ENCODE measurements at places on chromosomes 1 and 21. TPM values are rescaled to one million over a fixed set of nuclear protein-coding genes. Genes with fewer than 3 reads are reported as not detected.

DNA sequence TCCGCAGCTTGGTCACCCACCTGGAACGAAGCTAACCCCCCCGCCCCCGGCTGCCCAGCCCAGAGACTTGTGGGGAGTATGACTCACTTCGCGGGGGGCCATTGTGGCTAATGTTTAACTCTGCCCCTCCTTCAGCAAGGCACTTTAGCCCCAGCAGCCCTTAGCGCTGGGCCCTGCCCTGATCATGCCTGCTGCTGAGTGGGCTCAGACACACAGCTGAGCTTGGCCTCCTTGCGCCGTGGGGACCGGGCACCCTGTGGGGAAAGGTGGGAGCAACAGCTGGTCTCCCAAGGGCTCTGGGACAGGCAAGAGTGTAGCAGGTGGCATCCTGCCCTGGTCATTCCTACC is 6.3 kb upstream of the LAD1 start:
- peak; percentile 94 for DNase-seq

GRCh38 chr1:241999026-241999425 is at the start of gene MAP1LC3C:
Gene MAP1LC3C, minus strand, starts transcription at chr1:241999098. Its CDS starts 90 bp downstream, at chr1:241999008.
- DNase-seq, result no peak

DNA sequence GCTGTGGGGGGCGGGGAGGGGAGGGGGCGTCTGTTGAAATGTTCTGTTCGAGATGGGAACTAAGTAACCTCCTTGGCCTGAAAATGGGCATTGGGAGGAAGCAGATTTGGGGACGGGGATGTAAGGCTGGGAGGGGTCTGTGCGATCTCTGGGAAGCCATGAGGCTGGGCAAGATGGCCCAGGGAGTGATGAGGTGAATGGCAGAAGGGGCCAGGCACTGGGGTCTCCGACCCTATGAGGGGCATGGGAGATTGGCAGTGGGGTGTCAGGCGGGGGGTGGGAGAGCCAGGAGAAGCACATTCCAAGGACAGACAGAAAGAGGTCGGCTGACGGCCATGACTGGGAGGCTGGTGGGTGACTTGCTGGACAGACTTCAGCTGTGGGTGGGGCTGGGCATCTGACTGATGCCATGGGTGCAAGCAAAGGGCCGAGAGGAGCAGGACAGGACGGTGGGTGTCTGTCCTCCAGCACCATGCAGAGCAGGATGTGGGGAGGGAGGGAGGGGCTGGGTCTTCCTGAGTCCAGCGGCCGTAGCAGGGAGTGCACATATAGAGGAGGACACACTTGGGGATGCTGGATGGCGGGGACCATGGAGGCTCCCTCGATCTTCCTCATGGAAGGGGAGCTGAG is 30.0 kb upstream of the COL18A1 start:
- no peak for DNase-seq

- DNase-seq, result no peak
These were observed 712 bp downstream of the DEGS1 start for GRCh38 chr1:224183591-224184312.

- DNase-seq, result no peak
These were observed 31.8 kb downstream of the ATF3 start for GRCh38 chr1:212640223-212640878.

GRCh38 chr1:109438798-109439297 is 12.6 kb upstream of the PSMA5 start:
- DNase-seq, result no peak

GRCh38 chr21:36889401-36889800 is 77.1 kb downstream of the HLCS start:
- DNase-seq, result no peak

- DNase-seq, result no peak
These were observed 31.6 kb downstream of the FAAH start for GRCh38 chr1:46425726-46426125.

DNA sequence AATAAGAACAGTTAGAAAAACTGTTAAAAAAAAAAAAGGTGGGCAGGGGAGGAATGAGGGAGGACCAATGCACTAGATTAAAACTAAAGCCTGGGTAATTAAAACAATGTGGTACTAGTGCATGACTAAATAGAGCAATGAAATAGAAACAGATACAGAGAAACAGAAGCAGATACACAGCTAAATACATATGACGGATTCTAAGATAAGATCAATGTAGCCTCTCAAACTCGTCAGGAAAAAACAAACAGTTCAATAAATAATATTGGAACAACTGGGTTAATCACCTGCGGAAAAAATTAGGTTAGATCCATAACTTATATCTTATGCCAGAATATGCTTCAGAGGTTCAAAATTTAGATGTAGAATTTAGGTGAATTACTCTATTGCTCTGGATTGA is 68.2 kb downstream of the ERO1B start:
- no peak for DNase-seq

DNA sequence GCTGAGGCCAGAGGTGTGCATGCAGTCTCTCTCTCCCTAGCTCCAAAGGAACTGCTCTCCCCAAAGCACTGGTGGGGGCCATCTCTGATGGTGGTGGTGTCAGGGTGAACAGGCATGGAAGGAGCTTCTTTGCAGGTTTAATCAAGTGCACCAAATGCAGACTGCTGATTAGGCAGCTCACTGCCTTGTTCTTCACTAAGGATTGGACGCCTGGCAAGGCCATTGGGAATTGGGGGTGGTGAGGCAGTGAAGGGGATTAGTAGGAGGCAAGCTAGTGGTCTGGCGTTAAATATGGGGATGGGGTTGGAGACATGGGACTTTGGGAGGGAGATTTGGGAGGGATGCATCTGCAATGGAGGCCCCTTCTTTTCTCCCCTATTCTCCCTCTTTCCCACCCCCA is 1.5 kb downstream of the CACNA1E start:
- DNase-seq, result no peak

GRCh38 chr1:115680730-115681111 is 39.0 kb downstream of the VANGL1 start:
- no peak for DNase-seq

GRCh38 chr1:150159550-150159949 is 9.8 kb downstream of the PLEKHO1 start:
- no peak for DNase-seq

GRCh38 chr1:31567956-31568570 is 8.3 kb upstream of the TINAGL1 start:
- no peak for DNase-seq

- peak; percentile 58 for DNase-seq
These were observed 4.1 kb upstream of the CACNA1E start for GRCh38 chr1:181479137-181479745.

GRCh38 chr1:228752258-228752657 is 17.0 kb downstream of the RHOU start:
- DNase-seq, result no peak

GRCh38 chr1:171807556-171807955 is 26.1 kb downstream of the METTL13 start:
- DNase-seq, result no peak

- no peak for DNase-seq
These were observed 953 bp upstream of the KPRP start for GRCh38 chr1:152756872-152757271.

Gene NPR1
- 4.7 TPM for polyA plus RNA-seq

Gene PKP1
- 0.45 TPM for polyA plus RNA-seq

Gene LMX1A
- polyA plus RNA-seq, result 1.3 TPM

Gene IFI44
- 14.5 TPM for polyA plus RNA-seq

Gene NR1I3
- 13.1 TPM for polyA plus RNA-seq

Gene KAZN
- polyA plus RNA-seq, result 30.4 TPM

Gene AGMAT
- polyA plus RNA-seq, result 51.9 TPM

Gene FCRL5
- 0.09 TPM for polyA plus RNA-seq

Measured in large intestine (tissue), 12 donors.